ENCODE measurements at places on chromosomes 4 and X.
A peak's percentile ranks its signal among the peaks of the same experiment; 100 is the strongest.

- no peak for DNase-seq
Observed at GRCh38 chr4:140255467-140255866, 101.5 kb upstream of the MAML3 start.

DNA sequence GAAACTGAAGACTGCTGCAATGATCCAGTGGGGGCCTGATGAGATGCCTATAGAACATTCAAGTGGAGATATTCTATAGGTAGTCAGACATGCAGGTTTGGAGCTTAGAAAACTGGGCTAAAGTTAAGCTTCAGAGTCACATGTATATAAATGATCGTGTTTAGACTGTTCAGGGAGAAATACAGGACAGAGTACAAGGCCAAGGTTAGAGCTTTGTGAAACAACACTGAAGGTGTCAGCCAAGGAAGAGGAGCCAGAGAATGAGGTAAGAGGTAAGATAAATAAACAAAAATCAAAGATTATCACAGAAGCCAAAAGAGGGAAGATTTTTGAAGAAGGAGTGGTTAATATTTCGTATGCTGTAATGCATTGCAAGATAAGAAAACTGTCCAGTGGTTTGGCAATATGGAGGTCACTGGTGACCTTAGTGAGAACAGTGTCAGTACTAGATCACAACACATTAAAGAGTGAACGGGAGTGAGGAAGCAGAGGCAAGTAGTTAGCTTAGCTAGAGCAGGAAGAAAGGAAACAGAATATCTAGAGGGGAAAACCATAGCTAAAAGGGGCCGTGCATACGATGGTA, 58.0 kb upstream of the KLHL13 start:
- DNase-seq = no peak

GRCh38 chr4:37665333-37666320, 20.5 kb downstream of the RELL1 start:
- no peak for DNase-seq

GRCh38 chrX:35890699-35891098, 28.8 kb upstream of the CFAP47 start:
- peak; percentile 69 for DNase-seq

DNA sequence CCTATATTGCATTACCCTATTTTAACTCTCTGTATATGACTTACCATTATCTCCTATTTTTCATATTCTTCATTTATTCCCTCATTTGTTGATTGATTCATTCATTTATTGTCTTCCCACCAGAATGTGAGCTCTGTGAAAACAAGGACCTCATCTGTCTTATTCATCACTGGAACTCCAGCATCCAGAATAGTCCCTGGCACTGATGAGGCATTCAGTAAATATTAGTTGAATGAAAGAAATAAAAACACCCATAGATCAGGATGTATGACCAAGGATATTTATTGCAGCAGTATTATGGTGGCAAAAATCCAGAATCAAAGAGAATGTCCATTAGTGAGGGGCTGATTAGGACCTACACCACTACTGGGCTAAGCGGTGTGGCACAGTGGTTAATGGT, 164.9 kb downstream of the SPRY1 start:
- DNase-seq = peak; percentile 54

DNA sequence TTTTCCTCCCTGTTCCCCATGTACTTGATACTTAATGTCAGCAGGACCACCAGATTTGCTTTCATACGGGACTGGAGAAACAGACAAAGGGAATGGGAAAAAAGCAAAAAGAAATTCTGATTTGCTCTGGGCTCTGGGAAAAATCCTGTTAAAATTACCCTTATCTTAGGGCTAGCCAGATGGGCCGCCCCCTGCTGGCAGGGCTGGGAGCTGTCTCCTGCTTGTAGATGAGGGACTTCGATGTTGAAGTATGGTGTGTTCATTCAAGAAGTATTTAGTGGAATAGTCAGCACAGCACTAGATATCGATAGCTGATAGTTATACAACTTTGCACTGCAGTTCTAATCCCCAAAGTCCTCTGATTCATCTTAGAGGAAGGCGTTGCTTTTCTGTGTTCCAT, 45.8 kb downstream of the BCORL1 start:
- DNase-seq = peak; percentile 54

DNA sequence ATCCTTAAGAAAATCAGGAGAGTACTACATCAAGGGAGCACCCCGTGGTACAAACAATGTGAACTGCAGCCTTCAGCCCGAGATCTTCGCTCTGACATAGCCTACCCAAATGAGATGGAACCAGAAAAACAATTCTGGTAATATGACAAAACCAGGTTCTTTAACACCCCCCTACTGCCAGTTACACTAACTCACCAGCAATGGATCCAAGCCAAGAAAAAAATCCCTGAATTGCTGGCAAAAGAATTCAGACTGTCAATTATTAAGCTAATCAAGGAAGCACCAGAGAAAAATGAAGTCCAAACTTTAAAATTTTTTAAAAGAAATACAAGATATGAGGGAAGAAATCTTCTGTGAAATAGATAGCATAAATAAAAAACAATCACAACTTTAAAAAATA, 101.7 kb upstream of the KLF8 start:
- no peak for DNase-seq

DNA sequence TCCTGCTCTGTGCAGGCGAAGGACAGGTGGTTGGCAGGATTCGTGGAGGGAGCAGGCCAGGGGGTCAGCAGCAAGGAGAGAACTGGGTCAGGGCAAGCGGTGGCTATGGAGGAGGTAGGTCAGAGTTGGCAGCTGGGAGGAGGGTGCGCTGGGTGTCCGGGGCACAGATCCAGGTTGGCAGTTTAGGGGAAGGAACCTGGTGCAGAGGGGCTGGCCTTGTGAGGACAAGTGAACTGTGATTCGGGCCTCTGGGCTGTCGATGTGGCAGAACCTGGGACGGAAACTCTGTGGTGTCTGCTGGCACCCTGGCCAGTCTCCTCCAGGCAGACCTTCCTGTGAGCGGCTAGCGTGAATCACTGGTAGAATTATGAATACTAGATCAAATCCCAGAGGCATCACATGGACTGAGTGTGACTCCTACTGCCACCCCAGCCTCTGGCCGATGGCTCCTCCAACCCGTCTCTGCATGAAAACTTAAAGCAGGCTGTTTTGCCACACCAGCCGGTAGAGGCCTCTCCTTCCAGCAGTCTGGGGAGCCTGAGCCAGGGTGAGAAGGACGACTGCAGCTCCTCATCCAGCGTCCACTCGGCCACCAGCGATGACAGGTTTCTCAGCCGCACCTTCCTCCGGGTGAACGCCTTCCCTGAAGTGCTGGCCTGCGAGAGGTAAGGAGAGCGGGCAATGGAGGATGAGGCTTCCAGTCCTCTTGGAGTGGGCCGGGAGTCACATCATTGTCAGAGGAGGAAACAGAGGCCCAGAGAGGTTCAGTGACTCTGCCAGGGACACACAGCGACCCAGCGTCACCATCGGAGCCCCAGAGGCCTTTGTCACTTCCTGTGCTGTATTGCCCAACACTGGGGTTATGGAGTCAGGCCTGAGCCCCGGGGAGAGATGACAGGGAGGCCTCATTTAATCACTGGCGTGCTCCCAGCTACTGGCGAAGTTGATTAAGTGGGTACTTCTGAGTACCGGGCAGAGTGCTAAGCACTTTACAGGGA, 20.3 kb downstream of the EVC start:
- no peak for DNase-seq

DNA sequence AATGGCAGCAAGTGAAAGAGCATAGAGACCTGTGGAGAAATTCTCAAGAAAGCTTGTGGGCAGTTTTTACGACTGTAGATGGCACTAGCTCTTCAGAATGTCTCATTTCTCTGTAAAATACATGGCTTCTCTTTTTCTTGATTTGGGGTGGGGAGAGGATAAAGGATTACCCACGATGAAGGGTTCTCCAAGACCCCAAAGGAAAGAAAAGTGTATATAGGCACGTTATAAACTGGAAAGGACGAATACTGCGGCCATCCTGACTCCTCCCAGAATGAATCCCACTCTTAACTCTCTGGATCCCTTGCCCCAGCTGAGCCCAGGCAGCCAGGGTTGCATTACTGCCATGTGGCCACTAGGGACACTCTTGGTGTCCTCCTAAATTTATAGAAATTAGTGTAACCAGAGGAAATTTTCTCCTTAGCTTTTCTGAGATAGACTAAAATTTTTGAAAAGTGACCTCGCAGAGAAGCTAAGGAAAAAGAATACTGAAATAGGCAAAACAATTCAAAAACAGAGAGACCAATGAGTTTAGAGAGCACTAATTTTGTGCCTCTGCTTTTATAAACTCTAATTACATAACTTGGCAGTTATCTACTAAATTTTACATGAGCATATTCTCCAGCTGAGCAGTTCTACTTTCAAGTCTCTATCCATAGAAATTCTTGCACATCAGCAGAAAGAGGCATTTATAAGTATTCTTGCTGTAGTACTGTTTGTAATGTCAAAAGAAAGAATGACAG, 37.8 kb upstream of the PCDH19 start:
- peak; percentile 56 for DNase-seq

DNA sequence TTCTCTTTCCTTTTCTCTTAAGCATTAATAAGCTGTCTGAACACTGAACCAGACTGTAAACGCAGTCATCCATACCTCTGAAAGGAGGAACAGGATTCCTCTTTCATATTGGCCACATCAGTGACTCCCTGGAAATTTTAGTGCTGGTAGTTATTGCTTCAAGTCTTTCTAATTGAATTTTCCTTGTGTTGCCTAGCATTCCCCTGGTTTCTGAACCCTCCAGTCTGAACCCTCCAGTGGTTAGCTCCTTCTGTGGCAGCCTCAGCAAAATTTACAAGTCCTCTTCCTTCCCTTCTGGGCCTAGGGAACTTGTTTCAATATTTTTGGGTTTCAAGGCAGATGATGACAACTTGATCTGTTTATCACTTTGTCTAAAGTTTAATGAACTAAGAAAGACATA, 7.9 kb downstream of the SPARCL1 start:
- DNase-seq = no peak

DNA sequence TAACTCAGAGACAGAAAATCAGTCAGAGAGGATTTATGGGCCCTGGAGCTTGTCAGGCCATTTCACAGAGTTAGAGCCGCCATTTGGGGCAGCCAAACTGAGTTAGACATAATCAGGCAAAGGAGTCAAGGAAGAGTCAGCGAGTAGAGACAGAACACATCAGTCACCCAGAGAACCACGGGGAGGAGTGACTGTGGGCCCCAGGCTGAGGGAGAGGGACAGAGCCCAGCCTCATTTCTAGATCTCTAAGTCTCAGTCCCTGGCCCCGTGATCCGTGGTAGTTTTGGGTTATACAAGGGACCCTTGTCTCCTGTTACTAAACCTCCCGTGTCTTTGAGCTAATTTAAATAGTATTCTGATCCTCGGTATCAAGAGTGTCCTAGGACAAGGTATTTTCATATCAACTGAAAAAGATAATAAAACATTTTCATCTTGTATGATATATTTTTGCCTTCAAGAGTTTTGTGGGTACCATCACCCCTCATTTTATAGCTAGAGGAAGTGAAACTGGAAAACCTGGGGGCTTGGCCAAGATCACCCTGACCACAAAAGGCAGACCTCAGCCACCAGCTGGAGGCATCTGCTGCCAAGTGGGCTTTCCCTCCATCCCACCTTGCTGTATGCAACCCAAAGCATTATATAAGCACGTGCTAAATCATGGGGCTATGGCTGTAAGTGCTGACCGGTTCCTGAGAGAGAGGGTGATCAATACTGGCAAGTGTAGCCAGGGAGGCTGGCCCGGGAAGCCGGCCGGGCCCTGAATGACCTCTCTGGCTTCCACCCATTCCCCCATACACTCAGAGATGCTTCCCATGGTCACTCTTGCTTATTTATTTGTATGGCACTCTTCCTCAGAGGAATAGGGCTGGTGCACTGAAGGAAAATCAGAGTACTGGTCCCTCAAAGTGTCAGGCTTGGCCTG, 204.1 kb downstream of the BCOR start:
- no peak for DNase-seq

DNA sequence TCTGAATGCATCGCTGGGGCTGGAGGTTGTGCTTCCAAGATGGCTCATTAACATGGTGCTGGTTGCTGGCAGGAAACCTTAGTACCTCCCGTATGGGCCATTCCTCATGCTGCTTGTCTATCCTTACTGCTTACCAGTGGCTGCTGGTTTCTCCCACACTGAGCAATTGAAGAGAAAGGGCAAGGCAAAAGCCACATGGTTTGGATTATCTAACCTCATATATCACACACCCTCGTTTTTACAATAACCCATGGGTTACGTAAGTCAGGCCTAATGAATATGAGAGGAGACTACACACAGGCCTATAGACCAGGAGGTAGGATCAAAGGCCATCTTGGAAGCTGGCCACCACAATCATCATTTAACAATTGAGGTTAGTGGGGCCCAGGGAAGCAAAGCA, 141.8 kb upstream of the EDNRA start:
- no peak for DNase-seq

DNA sequence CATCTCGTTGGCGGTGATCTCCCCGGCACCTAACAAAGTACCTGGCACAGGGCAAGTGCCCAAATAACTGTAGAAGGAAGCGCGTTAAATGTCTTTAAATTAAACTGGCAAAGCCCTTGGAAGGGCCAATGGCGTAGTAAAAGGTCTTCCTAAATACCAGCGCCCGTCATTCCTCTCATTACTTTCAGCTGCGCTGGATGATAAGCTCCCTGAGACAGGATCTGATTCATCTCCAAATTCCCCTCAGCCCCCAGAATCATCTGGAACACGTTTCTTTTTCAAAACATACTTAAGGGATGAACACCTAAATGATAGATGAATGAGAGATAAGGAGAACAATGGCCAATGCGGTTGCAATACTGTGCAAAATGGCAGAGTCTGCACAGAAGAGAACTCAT, 95.1 kb downstream of the AFAP1 start:
- peak; percentile 89 for DNase-seq

- DNase-seq = no peak
Observed at GRCh38 chr4:1467581-1468458, 61.6 kb upstream of the NKX1-1 start.

DNA sequence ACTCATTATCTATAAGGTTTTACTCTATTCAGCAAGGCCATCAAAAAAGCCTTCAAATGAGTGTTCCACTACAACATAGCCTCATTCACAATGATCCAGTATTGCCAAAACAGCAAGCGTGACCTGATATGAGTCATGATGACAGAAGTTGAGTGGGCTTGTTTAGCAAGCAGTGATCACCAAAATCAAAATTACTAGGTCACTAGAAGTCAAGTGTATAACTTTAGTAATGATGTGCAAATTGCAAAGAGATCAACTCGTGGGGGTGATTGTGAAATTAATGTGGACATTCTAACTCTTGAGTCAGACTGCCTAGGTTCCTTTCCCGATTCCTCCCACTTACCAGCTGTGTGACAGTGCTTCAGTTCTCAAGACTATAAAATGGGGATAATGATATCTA, 124.5 kb downstream of the CHM start:
- DNase-seq = peak; percentile 69

DNA sequence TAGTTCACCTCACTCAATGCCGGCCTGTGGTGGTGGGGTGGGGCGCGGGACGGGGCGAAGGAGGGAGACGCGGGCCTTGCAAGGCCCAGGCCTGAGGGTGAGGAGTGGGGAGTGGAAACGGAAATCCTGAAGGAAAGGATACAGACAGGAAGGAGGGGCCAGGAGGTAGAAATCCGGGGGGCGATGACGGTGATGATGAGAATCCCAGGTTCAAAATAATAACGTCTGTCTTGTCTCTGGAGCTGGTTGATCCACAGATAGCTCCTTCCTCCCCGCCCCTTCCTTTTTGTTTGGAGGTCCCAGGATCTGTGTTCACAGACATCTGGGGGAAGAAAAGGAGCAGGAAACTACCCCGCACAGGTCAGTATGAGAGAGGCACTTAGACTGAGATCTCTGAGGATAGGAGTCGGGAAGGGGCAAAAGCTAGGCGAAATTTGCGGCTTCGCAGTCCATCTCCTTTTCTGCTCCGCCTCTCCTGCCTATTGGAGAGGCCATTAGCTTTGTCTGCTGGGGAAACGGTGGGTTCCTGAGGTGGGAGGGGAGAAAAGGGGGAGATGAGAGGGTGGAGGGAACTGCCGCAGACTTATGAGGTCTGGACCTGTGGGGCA, 746 bp downstream of the TCEAL7 start:
- DNase-seq = no peak

Measured in PC-3 (cell line).